ENCODE measurements at places on chromosomes 12 and 14.
A peak's percentile ranks its signal among the peaks of the same experiment; 100 is the strongest.

DNA sequence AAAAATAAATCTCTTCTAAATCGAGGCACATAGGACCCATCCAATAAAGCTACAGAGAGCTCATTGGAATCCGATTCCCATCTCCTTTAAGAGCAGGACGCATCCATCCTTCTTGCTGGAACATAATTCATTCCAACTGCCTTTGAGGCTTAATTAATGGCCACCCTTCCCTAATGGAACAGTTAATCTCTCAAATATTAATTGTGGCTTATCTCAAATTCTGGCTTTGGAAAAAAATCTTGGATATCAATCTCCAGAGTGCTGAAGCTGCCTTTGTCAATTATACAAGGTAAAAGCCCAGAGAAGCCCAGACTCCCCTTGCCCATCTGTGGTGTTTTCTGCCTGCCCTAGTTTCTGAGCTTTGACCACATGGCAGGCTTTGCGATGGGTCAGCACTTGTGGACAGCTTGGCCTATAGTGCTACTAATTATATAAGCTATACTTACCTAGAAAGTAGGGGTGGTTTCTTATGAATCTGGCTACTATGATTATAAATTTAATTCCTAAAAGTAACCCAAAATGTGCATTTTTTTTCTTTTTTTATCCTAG is 246.3 kb downstream of the NUAK1 start:
- no peak for DNase-seq

GRCh38 chr14:34794217-34794616 is 79.8 kb upstream of the CFL2 start:
- no peak for DNase-seq

- no peak for DNase-seq
Observed at GRCh38 chr12:75130811-75131210, 78.8 kb downstream of the KCNC2 start.

DNA sequence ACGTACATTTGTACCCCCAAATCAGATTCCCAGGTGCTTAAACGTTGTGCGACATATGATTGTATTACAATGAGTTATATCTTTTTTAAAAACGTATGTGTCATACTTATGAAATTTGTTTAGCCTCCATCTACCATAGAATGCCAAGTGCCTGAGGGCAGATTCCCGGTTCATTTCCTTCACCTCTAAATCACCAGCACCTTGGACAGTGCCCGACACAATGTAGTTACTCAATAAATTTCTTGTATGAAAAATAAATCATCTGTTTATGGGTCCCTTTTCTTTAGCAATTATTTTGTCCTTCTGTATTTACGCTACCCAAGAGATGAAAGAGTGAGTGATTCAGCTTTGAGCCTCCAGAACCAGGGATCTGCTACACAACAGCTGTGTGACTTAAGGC is 157.4 kb downstream of the TBX5 start:
- no peak for DNase-seq

DNA sequence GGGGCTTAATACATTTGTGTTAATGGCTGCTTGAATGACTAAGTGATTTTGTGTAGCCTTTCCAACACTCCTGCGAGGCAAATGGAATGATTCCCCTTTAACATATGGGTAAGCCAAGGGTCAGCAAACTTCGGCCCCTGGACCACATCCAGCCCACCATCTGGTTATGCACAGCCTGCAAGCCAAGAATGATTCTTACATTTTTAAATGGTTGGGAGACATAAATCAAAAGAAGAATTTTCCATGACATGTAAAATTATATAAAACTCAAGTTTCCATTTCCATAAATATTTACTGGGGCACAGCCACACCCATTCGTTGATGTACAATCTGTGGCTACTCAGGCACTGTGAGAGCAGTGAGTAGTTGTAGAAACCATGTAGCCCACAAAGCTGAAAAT is 9.0 kb downstream of the SLC8B1 start:
- DNase-seq, result no peak

- DNase-seq, result no peak
Observed at GRCh38 chr14:35287431-35288013, 4.7 kb upstream of the PSMA6 start.

- DNase-seq, result no peak
Observed at GRCh38 chr12:15001733-15002382, 29.0 kb downstream of the PDE6H start.

DNA sequence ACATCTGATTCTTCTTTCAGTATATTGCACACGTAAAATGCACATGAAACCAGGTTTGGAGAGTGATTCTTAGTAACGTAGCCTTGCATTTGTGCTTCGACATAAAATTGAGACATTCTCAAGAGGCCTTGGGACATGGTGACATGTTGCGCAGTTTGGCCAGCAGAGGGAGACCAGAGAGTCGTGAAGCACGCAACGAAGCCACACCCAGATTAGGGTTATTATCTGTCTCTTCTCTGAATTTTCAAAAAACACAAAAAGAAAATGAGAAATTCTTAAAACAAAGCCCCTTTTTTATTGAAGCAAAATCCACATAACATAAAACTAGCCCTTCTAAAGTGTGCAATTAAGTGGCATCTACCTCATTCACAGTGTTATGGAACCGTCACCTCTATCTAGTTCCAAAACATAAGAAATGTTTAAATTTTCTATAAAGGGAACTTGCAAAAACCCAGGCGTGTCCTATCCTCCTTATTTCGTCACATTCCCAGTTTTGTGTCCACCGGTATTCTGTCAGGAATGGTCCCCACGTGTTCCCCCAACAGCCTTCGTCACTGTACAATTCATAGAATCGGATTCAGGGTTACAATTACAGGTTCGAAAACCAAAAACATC is 108.8 kb upstream of the ATF7IP start:
- no peak for DNase-seq

DNA sequence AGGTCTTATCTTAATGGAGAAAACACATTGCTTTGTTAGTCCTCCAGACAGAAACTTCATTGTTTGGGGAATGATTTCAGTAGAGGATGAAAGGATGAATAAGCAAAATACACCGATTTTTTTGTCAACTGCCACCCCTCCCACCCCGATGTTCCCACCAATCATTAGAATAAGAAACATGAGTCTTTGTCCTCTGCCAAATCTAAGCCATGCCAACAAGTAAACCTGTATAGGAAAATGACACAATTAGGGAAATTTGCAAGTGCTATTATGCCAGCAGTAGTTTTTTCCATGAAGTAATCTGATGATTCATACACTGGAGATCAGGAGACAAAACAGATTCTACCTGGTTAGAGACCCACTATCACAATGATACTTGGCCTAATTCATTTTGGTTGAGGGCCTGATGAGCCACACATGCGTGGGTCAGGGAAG is 35.9 kb downstream of the FLRT2 start:
- no peak for DNase-seq

- no peak for DNase-seq
Observed at GRCh38 chr12:1632702-1633101, 3.7 kb downstream of the WNT5B start.

- DNase-seq, result no peak
Observed at GRCh38 chr12:12221560-12221959, 45.3 kb downstream of the LRP6 start.

- no peak for DNase-seq
Observed at GRCh38 chr14:90739318-90740068, 76.7 kb downstream of the TTC7B start.

GRCh38 chr12:119005913-119006312 is 24.6 kb downstream of the SRRM4 start:
- DNase-seq, result no peak

- DNase-seq, result no peak
Observed at GRCh38 chr14:23816371-23816770, 137.2 kb upstream of the DHRS4 start.

- DNase-seq, result no peak
Observed at GRCh38 chr14:70699646-70700045, 57.9 kb downstream of the TTC9 start.

GRCh38 chr12:57224973-57225679 is 4.4 kb upstream of the SHMT2 start:
- peak; percentile 57 for DNase-seq

DNA sequence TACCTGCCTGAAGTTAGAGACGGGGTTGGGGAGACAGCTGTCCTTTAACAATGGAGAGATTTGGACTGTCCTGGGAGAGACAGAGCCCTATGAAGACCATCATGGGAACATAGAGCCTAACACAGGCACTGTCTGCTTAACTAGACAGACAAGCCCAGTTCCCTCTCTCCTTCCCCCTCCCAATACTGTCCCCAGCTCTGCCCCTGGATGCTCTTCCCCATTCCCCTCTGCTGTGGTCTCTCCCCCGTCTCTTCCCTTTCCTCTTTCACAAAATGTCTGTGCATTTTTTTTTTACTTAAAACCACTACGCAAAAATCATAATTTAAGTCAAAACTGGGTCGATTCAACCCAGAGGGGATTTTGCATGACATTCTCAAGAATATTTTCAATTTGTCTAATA is 232.9 kb downstream of the CHST11 start:
- DNase-seq, result no peak

DNA sequence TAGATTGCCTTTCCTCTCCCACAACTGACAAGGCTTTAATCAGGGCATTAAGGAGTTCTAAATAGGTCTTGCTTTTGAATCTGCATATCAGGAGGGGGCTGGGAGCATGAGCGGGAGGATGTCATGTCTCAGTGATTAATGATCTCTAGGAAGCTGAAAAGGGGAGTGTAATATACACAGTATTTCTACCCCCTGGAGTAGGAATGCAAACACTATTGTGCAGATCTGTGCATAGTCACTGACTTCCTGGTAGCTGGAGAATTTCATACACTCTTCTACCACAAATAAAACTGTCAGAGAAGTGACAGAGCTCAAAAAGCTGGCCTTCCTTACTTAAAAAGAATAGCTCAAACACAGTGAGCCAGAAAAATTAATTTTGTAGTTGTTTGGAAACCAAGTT is 65.8 kb downstream of the RIC8B start:
- DNase-seq, result no peak

- DNase-seq, result no peak
Observed at GRCh38 chr12:7959701-7960121, 23.7 kb upstream of the SLC2A3 start.

- DNase-seq, result no peak
Observed at GRCh38 chr12:93780101-93780641, 103.0 kb downstream of the CRADD start.

DNA sequence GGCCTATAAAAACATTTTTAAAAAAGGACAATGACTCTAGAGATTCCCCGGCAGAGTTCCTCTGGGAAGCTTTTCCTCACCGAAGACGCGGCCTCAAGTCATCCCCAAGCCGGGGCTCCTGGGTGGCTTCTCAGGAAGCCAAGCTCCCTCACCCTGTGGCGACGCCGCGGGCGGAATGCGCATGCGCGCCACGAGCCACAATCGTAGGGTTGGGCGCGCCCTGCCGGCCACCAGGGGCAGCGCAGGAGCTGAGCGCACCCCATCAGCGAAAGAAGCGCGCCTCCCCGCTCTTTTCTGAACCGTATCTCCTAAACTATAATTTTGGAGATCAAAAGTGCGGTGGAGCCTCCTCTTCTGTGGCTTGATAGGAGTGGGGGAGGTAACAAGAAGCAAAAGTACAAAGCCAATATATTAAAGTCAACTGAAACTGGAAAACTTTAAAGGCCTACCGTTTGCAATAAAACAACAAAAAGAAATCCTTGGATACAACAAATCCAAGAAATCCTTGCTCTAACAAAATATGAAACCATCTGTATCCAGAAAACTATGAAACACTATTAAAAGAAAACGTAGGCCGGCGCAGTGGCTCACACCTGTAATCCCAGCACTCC is 17.4 kb upstream of the CHFR start:
- peak; percentile 28 for DNase-seq

GRCh38 chr12:87349681-87350080 is 679.5 kb downstream of the C12orf50 start:
- DNase-seq, result no peak

GRCh38 chr14:68261092-68261842 is 441.7 kb downstream of the RAD51B start:
- no peak for DNase-seq

DNA sequence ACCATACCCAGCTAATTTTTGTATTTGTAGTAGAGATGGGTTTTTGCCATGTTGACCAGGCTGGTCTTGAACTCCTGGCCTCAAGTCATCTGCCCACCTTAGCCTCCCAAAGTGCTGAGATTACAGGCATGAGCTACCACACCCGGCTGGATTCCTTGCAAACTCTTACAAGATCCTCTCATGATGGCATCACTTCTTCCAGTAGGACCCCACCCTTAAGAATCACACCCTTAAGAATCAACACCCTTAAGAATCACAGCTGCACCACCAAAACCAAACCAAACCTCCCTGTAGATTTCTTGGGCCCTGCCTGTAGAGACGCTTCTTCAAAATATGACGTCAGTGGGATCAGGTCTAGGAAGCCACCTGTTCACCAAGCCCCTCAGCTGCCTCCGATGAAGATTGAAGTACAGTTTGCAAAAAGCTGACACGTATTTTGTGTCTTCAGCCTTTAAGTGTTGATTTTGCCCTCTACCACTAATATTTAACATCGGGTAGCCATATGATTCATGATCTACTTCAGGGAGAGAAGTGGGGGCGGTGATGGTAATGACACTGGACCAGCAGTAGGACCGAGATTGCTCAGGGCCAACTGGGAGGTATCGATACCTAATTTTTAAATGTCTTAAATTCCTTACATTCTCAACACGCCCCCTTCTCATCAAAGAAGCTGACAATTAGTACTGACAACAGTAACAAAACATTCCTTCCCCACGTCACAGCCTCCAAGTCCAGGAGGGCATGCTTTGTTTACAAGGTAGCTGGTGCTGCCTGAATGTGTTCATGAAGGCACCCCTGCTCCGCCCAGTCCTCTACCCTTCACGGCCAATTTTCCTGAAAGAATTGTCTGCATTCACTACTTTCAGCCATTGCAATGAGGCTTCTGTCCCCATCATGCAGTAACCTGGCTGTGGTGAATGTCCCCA is 57.2 kb downstream of the ESRRB start:
- no peak for DNase-seq

DNA sequence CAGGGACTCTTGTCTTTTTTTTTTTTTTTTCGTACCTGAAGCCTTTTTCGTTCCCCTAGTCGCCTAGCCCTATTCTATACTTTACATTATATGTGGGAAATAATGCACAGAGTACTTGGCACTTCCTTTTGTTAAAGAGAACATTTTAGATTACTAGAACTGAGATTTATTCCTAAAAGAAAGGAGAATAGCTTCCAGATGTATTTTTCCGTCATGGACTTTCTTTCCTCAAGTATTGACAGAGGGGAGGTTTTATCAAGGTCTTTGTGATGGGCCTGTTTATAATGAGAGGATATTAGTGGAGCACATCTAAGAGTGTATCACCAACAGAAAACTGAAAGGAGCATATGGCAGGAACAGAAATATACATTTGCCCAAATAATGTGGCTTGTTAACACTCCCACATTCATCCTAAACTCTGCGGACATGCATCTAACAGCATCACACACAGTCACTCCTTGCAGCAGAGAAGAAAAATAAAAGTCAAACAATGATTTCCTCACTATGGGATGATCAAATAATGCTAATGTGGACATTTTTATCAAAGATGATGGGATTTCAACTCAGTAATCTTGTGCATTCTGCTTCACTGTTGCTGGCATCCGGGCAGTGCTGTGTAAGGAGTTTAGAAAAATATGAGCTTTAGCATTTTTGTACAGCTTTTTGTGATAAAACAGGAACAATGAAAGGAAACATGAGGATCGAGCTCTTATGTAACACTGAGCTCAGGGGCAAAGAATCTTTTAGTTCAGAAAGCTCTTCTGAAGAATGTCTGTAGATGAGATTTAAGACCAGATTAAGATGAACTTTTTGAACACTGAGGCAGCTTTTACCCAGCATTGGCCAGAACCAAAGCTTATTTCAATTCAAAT is 183.1 kb downstream of the EGLN3 start:
- DNase-seq, result no peak
